ENCODE measurements at places on chromosomes 12 and 14. TPM values are rescaled to one million over a fixed set of nuclear protein-coding genes. Genes with fewer than 3 reads are reported as not detected.

DNA sequence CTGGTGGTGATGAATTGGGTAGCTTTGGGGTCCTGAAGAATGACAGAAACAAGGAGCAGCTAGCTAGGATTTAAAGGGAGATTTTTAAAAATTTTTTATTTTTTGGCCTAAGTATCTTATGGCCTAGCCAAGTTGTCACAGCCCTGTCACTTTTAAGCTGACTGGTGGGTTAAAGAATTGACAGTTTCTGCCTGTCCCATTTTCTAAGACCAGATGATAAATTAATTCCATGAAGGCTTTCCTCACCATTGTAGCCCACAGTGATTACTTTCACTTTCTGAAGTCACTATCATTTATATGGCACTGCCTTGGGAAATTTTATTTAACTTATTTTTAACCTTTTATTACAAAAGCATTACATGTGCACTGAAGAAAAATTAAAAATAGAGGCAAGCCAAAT is 43.2 kb downstream of the BICDL1 start:
- no peak for DNase-seq

- DNase-seq: no peak
Observed at GRCh38 chr12:113197518-113198077, 12.1 kb downstream of the RITA1 start.

- DNase-seq: no peak
Observed at GRCh38 chr14:65054471-65055085, 47.7 kb downstream of the MAX start.

GRCh38 chr12:30757316-30757715 is 2.6 kb upstream of the CAPRIN2 start:
- DNase-seq: no peak

NR4A1 gene
- total RNA-seq: 4.4 TPM

DNA sequence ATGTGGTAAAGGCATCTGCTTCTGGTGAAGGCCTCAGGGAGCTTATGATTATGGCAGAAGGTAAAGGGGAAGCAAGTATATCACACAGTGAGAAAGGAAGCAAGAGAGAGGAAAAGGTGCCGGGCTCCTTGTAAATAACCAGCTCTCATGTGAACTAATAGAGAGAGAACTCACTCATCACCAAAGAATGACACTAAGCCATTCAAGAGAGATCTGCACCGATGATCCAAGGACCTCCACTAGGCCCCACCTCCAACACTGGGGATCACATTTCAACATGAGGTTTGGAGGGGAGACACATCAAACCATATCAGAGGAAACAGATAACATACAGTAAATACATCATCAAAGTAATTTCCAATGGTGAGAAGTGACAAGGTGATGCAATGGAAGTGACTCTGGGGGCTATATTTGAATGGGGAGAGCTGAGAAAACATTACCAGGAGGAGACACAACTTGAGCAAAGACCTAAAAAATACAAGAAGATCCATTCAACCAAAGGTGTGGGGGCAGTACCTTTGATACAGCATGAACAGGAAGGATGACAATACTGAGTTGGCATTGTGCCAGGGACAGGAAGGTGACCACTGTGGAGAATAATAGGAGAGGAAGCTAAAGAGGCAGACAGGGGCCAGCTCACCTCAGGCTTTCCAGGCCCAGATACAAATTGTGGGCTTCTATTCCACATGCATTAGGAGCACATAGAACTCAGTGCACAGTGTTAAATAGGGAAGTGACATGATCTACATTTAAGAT is 134.4 kb upstream of the GRIP1 start:
- no peak for DNase-seq

DNA sequence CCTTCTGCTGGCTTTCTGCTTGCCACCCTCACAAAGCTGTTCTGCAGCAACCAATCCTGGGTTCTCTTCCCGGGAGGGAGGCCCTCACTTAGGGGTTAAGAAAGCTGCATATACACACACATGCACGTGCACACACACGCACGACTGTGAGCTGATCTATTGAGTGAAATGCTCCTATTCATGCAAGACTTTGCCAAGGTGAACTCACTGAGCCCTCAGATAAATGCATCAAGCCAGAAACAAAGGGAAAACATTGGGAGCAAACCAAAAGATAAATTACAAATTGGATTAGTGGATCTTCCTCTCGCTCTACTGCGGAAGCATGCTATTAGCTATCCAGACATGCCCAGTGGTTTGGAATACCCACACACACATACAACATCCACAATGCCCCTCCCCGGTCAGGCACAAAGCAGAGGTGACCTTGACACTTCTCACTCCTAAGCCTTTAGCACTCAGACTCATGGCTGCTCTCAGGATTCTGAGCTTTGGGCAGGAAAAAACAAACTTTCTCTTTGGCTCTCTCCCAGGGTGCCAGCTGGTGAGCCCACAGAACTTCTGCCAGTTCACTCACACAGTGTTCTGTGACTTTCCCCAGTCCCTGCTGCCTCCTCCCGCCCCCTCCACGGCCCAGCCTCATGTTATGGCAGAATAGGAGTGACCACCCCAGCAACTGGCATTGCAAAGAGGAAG is 320.0 kb downstream of the DPF3 start:
- peak; percentile 5 for DNase-seq

DNA sequence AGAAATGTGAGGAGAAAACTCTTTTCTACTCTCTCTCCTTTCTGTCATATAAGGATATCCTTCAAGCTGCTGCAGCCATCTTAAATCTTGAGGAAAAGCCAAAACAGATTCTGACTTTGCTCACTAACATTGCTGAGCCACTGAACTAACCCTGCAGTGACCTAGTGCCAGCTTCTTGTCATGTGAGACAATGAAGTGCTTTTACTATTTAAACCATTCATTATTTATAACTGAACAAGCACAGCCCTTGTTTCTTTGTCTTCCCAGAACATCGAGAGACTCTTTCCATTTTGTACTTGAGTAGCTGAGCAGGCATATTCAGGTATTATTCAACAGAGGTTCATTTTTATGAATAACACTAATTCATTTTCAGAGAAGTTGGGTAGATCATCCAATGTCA is 455.0 kb upstream of the TMPO start:
- no peak for DNase-seq

DNA sequence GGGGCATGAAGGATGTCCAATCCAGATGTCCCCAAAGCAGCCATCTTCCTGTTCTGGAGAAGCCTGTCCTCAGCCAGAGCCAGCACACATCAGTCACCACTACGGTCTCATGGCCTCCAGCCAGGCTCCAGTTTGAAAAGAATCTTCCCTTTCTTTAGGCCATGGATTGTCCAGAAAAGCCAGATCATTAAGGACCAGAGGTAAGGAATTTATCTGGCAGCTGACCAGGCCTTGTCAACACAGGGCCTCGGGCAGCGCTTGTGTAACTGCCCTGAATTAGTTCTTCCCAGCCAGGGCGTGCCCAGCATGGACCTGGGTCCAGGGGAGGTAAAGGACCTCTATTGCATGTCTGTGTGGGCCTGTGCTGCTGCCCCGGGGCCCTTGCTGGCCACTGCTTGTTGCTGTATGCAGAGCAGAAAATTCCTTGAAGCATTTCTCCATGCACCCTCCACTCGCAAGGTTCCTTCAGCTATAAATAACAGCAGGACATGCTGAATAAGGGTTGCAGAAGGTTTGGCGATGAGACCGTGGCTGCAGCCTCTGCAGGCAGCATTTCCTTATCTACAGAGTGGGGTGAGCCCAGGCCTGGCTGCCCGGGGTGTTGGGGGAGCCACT is 21.7 kb upstream of the VPS37B start:
- DNase-seq: peak; percentile 80

- no peak for DNase-seq
Observed at GRCh38 chr14:42855085-42855484, 1248.4 kb downstream of the LRFN5 start.

GRCh38 chr12:61987173-61987572 is 273.0 kb upstream of the USP15 start:
- DNase-seq: no peak

CIROP gene
- not detected for total RNA-seq

GRCh38 chr12:100767371-100767770 is 27.2 kb upstream of the ANO4 start:
- no peak for DNase-seq

TAS2R10 gene
- not detected for total RNA-seq

DNA sequence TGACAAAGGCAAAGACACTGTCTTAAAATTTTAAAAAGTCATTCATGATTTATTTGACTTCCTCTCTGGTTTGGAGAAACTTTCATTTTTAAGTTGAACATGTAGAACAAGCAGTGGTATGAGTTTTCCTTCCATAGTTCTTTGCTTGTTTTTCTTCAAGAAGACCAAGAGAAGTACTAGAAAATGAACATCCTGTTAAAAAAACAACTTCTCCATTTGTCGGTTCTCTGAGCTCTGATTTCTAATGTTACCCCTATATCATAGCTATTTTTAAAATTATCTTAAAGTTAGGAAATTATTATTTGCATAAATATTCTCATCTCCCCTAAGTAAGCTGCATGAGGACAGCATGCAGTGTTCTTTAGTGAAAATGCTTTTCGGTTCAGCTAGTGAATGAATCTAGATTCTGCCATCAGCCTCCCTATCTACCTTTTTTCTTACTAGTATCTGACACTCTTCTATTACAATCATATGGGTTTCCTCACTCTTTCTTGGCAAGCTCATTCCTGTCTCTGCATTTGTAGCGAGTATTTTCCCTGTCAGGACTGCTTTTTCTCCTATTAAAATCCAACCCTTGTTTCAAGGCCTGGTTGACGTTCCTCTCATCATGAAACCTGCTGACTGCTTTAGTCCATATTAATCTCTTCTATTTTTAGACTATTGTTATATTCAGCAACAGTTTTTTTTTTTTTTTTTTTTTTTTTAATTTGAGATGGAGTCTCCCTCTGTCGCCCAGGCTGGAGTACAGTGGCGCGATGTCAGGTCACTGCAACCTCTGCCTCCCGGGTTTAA is 15.8 kb downstream of the DIP2B start:
- no peak for DNase-seq

GRCh38 chr12:93011100-93011499 is 82.0 kb upstream of the EEA1 start:
- peak; percentile 7 for DNase-seq

DNA sequence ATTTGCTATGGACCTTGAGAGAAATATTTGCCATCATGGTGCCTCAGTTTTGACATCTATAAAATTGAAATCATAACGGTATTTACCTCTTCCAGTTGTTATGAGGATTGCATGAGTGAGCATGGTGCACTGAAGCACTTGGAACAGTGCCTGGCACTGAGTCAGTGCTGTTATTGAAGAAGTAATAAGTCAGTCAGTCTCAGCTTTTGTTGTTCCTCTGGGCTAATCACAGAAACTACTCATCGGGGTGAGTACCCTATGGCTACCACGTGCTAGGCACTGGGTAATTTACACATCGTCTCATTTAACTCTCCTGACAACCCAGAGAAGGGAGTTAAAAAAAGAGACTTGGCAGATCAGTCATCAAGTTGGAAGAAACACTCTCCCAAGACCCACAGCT is 159.5 kb upstream of the NRXN3 start:
- peak; percentile 85 for DNase-seq

GRCh38 chr14:69581316-69581935 is 6.8 kb upstream of the CCDC177 start:
- no peak for DNase-seq

GRCh38 chr12:89082370-89082753 is 269.9 kb downstream of the DUSP6 start:
- DNase-seq: no peak

- DNase-seq: no peak
Observed at GRCh38 chr12:50685641-50686040, 78.3 kb upstream of the ATF1 start.

DNA sequence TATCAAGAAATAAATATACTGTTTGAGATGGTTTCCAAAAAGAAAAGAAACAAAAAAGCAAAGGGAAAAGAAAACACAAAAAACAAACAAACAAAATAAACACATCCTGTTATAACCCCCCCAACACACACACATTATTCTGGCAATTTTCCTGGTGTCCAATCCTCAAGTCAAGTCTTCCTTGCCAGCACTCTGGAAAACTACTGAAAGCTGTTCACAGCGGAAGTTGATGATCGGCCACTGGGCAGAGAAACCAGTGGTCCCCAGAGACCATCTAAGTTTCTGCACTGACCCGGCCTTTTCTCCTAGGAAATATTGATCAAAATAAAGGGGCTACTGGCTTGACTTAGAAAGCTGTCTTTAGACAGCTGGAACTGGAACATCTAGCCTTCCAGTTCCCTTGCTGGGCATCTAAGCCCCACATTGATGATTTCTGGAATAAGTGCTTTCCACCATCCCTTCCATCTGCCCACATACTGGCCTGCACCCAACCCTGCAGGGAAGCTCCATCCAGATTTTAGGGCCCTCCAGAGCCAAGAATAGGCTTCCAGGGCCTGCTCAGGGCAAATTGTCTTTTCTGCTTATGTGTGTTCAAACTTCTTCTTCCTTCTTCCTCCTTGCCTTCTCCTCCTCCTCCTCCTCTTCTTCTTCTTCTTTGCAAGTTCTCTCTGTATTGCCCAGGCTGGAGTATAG is 11.6 kb upstream of the PPP1CC start:
- peak; percentile 25 for DNase-seq

RAB5B gene
- total RNA-seq: 16.5 TPM

DNA sequence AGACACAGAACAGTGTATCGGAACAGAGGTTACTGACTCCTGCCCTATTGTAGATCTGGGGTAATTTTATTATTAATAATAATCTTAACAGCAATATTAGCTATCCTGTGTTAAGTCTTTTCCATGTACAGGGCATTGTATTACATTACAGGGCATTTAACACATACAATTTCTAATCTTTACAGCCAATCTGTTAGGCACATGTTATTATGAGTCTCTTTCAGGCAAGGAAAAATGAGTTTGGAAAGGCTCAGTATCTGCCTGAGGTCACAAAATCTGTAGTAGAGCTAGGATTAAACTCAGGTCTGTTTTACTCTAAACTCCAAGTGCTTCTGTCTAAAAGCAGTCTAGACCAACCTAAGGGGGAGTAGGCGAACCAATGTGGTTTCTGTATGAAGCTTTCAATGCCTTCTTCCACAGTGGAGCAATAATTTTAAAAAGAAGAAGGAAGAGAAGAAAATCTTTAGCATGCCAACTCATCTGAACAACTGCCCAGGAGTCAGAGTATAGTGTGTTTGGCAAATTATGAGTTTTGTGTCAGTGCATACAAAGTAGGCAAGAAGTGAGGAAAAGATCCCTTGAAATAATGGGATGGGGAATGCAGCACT is 192.6 kb downstream of the CHST11 start:
- no peak for DNase-seq

DHRS7 gene
- 33.8 TPM for total RNA-seq

TRMT5 gene
- total RNA-seq: 13.3 TPM

NAV3 gene
- 6.7 TPM for total RNA-seq

GRCh38 chr12:5259523-5259922 is 172.4 kb upstream of the NTF3 start:
- DNase-seq: peak; percentile 60

- DNase-seq: no peak
Observed at GRCh38 chr12:112498580-112498979, 79.8 kb downstream of the PTPN11 start.

- no peak for DNase-seq
Observed at GRCh38 chr14:103619057-103619456, 10.0 kb upstream of the KLC1 start.

DTX1 gene
- total RNA-seq: not detected

All from MG63 (cell line).